ENCODE measurements at places on chromosomes 7 and 10.

- DNase-seq, result no peak
Measured at GRCh38 chr10:23826421-23826820, 382.5 kb upstream of the KIAA1217 start.

DNA sequence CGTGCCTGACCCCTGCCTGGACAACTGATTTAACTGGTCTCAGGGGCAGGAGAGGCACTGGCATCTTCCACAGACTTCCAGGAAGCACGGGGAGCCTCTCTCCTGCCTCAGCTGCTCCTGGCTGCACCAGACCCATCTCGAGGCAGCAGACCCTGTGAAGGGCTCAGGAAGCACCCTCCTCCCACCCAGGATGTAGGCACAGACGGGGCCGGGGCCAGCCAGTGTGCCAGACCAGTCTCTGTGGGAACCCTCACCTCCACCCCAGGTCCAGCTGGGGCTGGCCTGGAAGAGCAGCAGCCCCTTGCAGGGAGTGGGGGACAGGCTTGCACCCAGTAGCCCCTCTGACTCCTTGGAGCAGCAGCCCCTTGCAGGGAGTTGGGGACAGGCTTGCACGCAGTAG lies 56.3 kb downstream of the RASGEF1A start:
- DNase-seq, result no peak

- no peak for DNase-seq
Measured at GRCh38 chr10:13706604-13707003, 119.8 kb downstream of the PRPF18 start.

DNA sequence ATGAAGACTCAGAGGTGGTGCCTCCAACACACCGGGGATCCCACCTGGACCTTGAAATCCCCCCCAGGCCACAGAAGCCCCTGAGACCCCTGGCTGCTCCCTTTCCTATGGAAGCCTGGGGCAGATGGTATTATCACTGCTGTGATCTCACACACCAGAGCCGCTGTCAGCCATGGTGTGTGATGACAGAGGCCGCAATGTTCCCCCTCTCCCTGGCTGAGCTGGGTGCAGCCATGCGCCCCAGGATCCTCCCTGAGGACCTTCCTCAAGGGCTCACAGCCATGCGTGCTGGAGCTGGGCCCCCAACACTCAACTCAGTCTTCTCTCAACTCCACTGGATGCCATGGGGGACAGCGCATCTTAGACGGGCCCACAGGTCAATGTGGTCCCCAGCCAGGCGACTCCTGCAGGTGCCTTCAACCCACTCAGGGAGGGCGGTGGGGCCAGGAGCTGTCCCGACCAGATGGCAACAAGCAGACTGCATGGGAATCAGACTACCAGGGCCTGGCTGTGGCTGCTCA lies 44.9 kb downstream of the VIPR2 start:
- no peak for DNase-seq

DNA sequence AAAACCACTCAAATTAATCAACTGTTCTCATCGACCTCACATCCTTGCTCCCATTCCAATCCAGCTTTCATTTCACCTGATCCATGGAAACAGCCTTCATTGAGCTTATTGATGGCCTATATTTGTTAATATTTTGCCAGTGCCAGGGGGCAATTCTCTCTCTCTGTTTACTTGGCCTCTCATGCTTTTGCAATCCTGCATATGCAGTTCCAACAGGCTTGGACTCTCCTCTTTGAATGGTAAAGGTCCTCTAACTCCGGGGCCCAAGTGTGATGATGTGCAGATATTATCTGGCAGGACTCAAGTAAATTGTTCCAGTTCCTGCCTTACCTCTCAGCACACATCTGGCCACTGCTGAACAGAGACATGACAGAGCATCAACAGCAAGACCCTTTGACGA lies 67.3 kb downstream of the ZNF783 start:
- no peak for DNase-seq

DNA sequence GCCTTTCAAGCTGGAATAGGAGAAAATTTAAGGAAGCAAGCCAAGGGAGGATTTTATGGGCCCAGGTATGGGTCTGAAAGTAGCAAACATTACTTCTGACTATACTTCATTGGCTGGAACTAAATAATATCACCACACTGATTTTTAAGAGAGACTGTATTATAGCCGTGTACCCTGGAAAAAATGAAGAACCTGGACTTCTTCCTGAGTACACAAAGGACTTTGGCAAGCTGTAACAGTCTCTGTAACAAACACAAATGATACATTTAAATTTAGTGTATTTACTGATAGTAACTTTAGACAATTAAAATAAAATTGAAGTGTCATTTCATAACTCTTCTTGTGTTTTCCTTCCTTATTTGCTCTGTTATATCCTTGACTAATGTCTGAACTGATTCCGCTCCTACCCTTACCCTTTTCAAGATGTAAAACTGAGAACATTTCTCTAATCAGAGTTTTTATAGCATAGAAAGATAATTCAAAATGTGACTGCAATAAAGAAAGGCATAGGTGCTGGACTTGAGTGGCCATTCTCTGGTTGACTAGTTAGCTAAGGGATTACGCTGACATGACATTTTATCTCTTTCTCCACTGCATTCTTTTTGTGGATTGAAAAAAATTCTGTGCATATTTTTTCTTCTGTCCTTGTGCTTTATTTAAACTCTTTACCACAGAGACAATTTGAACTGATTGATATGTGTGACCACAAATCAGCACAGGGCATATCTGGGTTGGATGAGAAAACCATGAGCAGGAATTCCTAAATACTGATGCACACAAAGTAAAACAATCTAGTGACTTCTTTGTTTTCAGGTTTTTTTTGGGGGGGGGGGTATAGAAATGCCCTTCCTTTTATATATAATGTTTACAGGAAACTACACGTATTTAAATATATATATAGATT lies 349.7 kb downstream of the MDFIC start:
- DNase-seq, result no peak

DNA sequence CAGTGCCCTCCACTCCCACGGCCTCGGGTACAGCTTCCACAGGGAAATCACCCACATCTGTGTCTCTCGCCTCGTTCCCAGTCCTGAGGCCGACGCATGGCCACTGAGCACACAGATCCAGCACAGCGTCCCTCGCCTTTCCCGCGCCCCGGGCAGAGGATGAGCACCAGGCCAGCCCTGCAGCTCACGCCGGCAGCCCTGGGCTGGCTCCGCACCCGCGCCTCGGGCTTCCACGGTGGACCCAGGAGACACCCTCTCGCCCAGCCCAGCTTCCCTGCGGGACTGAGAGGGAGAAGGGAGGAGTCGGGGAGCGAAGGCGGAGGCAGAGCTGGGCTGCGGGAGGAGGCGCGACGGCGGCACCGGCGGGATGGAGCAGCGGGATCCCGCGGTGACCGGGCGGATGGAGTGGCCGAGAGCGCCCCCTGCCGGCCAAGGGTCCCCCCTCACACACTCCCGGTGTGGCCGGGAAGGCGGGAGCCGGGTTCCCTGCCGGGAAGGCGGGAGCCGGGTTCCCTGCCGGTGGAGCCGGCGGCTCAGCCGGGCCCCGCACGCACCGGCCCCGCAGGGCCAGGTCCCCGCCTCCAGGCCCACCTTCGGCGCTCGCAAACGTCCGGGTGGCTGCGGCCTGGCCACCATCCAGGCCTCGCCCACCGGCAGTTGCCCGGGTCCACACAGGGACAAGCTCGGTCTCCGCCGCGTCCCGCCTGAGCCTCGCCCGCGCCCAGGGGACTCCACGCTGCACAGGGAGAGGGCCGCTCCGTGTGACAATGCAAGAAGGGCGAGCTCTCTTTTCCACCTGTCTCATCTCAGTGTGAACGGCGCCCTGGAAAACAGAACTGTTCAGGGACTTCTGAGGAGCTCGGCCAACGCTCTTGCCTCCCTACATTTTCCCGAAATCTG lies 110.3 kb upstream of the LANCL2 start:
- peak; percentile 27 for DNase-seq

DNA sequence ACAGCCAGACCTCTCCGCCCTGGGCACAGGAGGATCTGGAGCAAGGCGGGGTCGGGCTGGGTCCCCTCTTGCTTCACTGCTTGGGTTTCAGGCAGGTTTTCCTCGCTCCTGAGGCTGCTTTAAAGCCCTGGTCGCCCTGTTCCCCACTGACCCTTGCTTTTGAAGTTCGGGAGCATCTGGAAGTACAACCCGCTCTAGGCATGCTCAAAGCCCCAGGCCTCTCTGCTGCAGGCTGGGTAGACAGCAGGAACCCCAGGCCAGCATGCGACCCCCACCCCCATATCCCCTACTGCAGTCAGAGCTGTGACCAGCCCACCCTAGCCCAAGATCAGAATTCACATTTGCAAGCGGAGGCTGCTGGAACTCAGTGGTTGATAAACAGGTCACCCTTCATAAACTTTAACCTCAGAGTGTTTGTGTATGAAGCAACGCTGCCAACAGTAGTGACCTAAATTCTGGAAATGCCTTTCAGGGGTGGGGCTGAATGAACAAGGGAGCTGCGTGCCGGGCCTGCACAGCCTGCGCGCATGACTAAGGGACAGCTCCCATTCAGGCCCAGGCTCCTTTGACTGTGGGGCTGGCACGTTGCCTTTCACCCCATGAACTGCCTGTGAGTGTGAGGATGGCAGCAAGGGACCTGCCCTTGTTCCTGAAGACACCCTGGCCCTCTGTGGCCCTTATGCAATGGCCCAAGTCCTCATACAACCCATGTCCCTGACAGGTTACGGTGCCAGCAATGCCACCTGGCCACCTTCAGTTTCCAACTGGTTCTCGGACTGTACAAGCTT lies 52.5 kb downstream of the PROSER2 start:
- no peak for DNase-seq

DNA sequence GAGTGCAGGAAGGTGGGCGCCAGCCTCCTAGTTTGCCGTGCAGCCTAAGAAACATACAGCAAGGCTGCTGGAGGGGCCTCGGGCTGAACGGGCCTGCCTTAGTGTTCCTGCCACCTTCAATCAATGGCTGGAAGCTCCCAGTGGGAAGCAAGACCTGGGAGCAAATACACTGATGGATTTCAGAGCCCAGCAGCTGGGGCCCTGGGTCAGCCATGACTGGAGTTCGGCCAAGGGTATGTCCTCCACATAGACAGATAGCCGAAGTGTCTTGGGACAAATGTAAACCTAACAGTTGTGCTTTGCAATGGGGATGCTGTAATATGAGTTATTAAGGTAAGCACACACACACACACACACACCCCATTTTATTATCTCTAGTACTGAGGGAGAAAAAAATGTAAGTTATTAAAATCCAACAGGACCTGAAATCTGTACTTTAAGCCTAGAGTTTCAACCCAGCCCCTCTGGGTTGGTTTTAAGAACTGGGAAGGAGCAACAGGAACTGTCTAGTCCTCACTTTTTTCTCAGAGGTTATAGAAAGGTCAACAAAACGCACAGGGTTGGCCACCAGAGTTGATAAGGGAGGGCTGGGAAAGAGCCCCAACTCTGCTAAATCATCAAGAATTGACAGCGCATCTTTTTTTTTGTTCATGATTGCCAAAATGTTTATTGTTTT lies 50.0 kb upstream of the CELF2 start:
- no peak for DNase-seq

- no peak for DNase-seq
Measured at GRCh38 chr10:44986179-44986578, 7.6 kb upstream of the DEPP1 start.

GRCh38 chr7:92720604-92721350 lies 115.6 kb downstream of the CDK6 start:
- DNase-seq, result no peak

DNA sequence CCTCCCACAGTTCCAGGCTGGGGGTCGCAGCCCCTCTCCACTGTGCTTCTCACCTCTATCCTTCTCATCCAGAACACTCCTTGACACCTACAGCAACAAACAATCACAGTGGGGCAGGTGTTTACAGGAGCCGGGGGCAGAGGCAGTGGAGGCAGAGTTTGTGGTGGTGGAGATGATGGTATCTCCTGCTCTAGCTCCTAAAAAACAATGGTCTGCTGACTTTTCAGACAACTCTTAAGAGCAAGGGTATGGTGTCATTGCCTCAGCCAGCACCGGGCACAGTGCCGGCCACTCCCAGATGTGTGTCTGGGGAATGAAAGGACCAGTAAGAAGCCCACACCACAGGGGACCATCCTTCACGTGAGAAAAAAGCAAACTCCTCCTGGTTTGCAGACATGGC lies 36.3 kb upstream of the ANTXRL start:
- no peak for DNase-seq

DNA sequence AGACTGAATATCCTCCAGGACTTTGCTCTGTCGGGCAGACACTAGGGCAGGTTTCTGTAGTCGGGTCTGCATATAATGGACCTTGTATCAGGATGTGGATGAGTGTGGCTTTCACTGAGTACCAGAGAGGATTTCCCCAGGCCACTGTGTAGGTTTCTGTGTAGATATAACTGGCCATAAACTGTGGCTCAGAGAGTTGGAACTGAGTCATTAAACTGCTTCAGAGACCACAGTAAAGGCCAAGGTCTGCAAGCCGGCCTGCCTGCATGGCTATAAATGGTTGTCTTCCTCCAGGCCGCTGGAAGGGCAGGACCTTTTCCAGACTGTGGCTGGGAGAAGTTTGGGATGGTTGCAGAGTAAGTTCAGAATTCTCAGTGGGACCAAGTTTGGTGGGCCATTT lies 16.9 kb downstream of the ZNF92 start:
- DNase-seq, result no peak

- DNase-seq, result no peak
Measured at GRCh38 chr7:64888901-64889685, 14.0 kb upstream of the ZNF273 start.

- DNase-seq, result no peak
Measured at GRCh38 chr10:89891006-89891535, 189.7 kb downstream of the KIF20B start.

DNA sequence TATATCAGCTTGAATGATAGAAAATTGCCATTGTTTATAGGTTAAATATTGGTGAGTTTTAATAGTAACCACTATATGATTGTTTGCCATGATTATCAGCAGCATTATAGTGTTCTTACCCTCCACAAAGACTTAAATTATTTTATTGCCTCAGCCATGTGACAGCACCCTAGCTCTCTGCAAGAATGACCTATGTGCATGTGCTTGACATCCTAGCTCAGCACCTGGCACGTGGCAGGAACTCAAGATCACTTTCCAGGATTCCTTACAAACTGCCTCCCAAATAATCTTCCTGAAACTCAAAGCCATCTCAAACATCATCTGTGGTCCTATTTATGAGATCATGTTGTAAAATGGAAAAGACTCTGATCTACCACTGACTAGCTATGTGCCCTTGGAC lies 68.1 kb upstream of the ANKRD30A start:
- DNase-seq, result no peak

DNA sequence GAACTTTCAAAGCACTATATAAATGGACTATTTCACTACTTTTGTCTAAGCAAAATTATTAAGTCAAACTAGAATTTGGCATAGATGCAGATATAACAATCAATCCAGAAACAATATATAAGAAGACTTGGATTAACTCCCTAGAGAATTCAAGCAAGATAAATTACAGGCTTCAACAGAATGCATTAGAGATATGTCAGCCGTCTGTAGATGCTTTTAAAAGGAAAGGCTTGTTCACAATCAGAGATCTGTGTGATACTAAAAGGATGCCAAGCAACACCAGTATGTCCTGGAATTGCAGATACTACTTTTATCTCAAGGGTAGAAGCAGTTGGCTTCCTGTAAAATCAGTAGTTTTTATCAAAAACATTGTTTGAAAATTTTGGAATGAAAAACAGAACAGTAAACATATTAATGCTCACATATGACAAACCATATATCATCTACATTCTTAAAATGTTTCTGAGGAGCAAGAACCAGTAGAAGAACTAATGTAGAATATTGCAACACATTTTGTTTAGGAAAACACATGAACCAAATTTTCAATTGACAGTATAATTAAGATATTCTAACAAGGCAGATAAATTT lies 947.9 kb upstream of the LRRN3 start:
- no peak for DNase-seq

GRCh38 chr7:77954773-77955555 lies 156.4 kb downstream of the PHTF2 start:
- no peak for DNase-seq

All from cortex of kidney (tissue), 1 donor.